ENCODE measurements at places on chromosomes 5 and 9. TPM values are rescaled to one million over a fixed set of nuclear protein-coding genes. Genes with fewer than 3 reads are reported as not detected.

- peaks cover 1% of the 10 kb centered on the region for H3K36me3 ChIP-seq
- DNase-seq, result no peak
- no peak overlapping the region for H3K27ac ChIP-seq
- H3K4me1 ChIP-seq, result no peaks in the 10 kb centered on the region
- no peak overlapping the region for H3K4me3 ChIP-seq
- H3K27me3 ChIP-seq, result no peaks in the 10 kb centered on the region
These were observed 238.1 kb downstream of the FBXL7 start for GRCh38 chr5:15737871-15738664.

DNA sequence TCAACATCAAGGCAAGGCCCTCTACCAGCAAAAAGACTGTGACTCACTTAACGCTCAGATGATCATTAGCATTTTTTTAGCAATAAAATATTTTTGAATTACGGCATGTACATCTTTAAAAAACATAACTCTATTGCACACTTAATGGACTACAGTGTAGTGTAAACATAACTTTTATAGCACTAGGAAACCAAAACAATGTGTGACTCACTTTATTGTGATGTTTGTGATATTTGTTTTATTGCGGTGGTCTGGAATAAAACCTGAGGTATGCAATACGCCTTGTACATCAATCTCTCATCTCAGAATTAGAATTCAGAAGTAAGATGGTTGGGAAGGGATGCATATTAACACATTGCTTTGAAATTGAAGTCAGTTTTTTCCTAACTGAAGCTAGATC, 106.9 kb upstream of the PTCH1 start:
- no peak overlapping the region for H3K27ac ChIP-seq
- no peak for DNase-seq
- no peaks in the 10 kb centered on the region for H3K4me1 ChIP-seq
- peaks cover 3% of the 10 kb centered on the region for H3K27me3 ChIP-seq
- H3K36me3 ChIP-seq, result no peaks in the 10 kb centered on the region

DNA sequence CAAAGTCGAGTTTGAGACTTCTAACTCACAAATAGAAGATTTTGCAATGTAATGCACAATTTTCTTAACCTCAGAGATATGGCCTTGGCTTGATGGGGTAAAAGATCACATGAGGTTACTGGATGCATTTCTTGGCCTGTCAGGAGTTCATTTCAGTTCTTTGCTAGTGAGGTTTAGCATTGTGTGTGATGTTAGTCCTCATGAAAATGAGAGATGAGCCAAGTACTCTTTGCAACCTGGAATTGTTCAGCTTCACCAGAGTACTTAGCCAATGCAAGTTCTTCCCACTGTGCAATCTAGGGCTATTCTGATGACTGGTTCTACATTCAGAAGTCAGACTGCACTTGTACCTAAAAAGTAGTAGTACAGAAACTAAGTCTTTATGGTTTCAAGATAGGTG, 24.9 kb downstream of the GNAQ start:
- H3K4me1 ChIP-seq, result peaks cover 43% of the 10 kb centered on the region
- H3K27ac ChIP-seq, result no peak overlapping the region
- no peak overlapping the region for H3K4me3 ChIP-seq
- no peaks in the 10 kb centered on the region for H3K27me3 ChIP-seq
- DNase-seq, result no peak

DNA sequence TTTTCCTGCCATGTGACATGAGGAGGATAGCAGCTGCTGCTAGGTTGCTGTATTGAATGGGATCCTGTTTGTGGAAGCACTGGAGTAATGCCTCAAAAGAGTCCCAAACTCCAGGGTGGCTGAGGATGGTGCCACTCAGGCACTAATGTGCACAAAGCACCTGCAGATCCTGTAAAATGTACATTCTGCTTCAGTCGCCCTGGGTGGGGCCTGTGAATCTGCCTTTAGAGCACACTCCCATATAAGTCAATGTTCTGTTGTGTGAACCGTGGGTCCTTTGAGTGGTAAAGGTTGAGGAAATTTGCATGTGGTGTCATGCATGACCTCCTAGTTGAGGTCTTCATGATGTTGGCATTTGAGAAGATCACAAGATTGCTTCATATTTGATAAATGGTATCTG, 31.6 kb upstream of the ANKRD18A start:
- H3K36me3 ChIP-seq, result no peaks in the 10 kb centered on the region
- no peak overlapping the region for H3K27ac ChIP-seq
- H3K4me3 ChIP-seq, result no peak overlapping the region
- no peaks in the 10 kb centered on the region for H3K4me1 ChIP-seq
- no peak for DNase-seq

- no peak overlapping the region for H3K27ac ChIP-seq
- no peaks in the 10 kb centered on the region for H3K36me3 ChIP-seq
- no peaks in the 10 kb centered on the region for H3K4me1 ChIP-seq
- H3K27me3 ChIP-seq, result no peaks in the 10 kb centered on the region
- H3K4me3 ChIP-seq, result no peak overlapping the region
These were observed 717.0 kb downstream of the BRINP1 start for GRCh38 chr9:118652258-118652657.

DNA sequence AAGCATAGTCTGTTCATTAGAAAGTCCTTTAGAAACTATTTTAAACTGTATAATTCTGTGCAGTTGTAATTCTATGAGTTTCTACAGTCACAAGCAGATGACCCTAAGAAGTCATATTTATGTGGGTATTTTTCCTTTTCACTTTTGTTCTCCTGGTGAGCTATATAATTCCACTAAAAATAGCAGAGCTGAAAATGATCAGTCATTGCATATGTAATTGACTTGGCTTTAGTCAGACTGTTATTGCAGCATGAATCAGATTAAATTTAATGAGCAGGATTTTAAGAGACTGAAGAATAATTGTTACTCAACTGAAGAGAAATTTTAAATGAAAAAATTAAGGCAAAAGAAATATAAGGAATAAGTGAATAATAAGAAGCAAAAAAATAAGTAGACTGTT, 108.5 kb downstream of the MTREX start:
- H3K4me1 ChIP-seq, result peaks cover 10% of the 10 kb centered on the region
- H3K27me3 ChIP-seq, result no peaks in the 10 kb centered on the region
- H3K4me3 ChIP-seq, result no peak overlapping the region
- no peak for DNase-seq

DNA sequence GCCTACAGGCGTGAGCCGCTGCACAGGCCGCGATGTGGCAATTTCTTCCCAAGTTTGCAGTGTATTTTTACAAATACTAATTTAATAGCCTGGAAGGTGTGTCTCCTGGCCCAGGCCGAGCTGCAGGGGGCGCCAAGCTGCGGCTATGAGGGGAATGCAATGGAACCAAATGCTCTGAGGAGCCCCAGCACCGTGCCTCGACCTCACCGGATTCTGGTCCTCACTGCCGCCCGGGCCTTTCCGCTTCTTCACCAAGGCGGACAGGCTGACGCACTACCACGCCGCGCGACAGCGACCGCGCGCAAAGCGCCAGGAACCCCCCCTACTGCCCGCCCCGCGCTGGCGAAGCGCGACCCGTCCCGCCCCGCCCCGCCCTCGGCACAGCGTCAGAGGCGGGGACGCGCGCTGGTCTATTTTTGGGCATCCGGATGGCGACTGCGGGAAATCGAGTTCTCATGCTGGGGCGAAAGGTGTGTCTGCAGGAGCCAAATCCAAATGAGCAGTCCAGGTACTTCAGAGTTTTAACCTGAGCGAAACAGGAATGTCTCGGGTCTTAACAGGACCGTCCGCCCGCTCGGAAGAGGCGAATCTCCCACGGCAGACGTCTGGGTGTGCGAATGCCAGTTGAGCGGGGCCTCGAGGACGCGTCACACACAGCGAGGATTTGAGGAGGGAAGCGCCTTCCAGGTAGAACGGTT, 31.7 kb upstream of the PRXL2C start:
- H3K4me3 ChIP-seq, result peak overlapping the region; percentile 84
- no peaks in the 10 kb centered on the region for H3K27me3 ChIP-seq
- H3K36me3 ChIP-seq, result no peaks in the 10 kb centered on the region
- no peaks in the 10 kb centered on the region for H3K4me1 ChIP-seq
- peak overlapping the region; percentile 90 for H3K27ac ChIP-seq

DNA sequence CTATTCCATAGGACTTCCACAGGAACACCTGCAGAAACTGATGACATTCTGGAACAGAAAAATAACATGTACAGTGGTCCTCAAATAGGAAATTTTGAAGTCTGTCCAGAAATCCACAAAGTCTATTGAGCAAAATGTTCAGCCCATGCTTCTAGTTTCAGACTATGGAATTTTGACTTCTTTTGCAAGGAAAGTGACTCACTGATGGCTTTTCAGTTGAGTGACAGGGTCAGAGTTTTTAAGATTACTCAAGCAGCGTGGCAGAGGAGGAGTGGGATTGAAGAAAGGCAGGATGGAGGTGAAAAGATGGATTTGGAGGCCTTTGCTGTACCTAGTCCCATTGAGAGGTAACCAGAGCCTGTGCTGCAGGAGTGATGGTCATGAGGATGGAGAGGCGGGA, 151.5 kb downstream of the GOLPH3 start:
- H3K27me3 ChIP-seq, result peaks cover 1% of the 10 kb centered on the region
- H3K27ac ChIP-seq, result no peak overlapping the region
- DNase-seq, result no peak

GRCh38 chr9:111095441-111095840, 57.2 kb upstream of the LPAR1 start:
- H3K36me3 ChIP-seq, result no peaks in the 10 kb centered on the region
- no peak overlapping the region for H3K4me3 ChIP-seq
- H3K27me3 ChIP-seq, result peaks cover 16% of the 10 kb centered on the region
- no peak for DNase-seq

GRCh38 chr9:34276772-34277171, 52.3 kb downstream of the KIF24 start:
- H3K4me3 ChIP-seq, result no peak overlapping the region
- H3K4me1 ChIP-seq, result peaks cover 4% of the 10 kb centered on the region
- no peaks in the 10 kb centered on the region for H3K27me3 ChIP-seq

GRCh38 chr9:134188386-134189144, 24.2 kb upstream of the RNU6ATAC start:
- H3K36me3 ChIP-seq, result no peaks in the 10 kb centered on the region
- H3K27me3 ChIP-seq, result peaks cover 13% of the 10 kb centered on the region
- no peak for DNase-seq

DNA sequence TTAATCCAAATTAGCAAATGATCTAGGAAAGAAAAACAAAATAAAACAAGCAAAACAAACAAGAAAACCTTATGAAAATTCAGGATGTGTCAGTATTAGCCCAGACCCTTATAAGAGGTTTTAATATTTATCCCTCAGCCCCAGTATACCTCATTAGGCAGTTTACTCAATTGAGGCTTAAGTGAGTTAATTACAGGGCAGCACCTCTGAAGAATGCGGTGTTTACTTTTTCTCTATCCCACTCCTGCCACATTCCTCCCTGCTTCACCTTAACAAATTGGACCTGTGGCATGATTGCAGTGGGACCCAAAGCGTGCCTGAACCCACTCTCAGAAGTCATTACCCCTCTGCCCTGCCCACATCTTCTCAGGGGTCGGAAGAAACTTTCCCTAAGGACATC, 67.1 kb downstream of the SIL1 start:
- no peaks in the 10 kb centered on the region for H3K36me3 ChIP-seq
- no peaks in the 10 kb centered on the region for H3K27me3 ChIP-seq
- no peak for DNase-seq

- H3K27me3 ChIP-seq, result peaks cover 51% of the 10 kb centered on the region
- H3K27ac ChIP-seq, result no peak overlapping the region
- DNase-seq, result no peak
- H3K4me3 ChIP-seq, result no peak overlapping the region
- no peaks in the 10 kb centered on the region for H3K36me3 ChIP-seq
These were observed 2.9 kb upstream of the ARSI start for GRCh38 chr5:150305557-150305956.

- H3K27me3 ChIP-seq, result peaks cover 4% of the 10 kb centered on the region
- H3K27ac ChIP-seq, result no peak overlapping the region
- no peaks in the 10 kb centered on the region for H3K4me1 ChIP-seq
These were observed 500.0 kb downstream of the SPATA31D1 start for GRCh38 chr9:82488313-82489200.

DNA sequence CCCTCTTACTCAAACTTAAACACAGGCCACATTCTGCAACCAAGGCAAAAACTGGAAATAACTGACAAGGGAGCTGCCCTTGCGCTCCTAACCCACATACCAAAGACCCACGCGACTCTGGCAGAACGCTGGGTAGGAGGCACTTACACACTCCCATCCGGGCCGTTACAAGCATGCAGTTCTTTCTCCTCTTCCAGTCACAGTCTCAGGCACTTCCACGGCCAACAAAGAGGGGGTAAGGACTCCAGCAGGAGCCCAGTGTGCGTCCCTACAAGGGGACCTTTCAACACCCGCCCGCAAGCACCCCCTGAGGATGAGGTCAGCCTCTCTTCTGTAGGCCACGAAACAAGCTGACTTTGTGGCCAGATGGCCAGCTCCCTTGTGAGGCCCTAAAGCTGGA, 57.4 kb downstream of the SERINC5 start:
- no peak overlapping the region for H3K4me3 ChIP-seq
- peak overlapping the region; percentile 82 for H3K27ac ChIP-seq
- no peaks in the 10 kb centered on the region for H3K27me3 ChIP-seq
- peaks cover 32% of the 10 kb centered on the region for H3K4me1 ChIP-seq
- H3K36me3 ChIP-seq, result peaks cover 40% of the 10 kb centered on the region
- DNase-seq, result no peak

DNA sequence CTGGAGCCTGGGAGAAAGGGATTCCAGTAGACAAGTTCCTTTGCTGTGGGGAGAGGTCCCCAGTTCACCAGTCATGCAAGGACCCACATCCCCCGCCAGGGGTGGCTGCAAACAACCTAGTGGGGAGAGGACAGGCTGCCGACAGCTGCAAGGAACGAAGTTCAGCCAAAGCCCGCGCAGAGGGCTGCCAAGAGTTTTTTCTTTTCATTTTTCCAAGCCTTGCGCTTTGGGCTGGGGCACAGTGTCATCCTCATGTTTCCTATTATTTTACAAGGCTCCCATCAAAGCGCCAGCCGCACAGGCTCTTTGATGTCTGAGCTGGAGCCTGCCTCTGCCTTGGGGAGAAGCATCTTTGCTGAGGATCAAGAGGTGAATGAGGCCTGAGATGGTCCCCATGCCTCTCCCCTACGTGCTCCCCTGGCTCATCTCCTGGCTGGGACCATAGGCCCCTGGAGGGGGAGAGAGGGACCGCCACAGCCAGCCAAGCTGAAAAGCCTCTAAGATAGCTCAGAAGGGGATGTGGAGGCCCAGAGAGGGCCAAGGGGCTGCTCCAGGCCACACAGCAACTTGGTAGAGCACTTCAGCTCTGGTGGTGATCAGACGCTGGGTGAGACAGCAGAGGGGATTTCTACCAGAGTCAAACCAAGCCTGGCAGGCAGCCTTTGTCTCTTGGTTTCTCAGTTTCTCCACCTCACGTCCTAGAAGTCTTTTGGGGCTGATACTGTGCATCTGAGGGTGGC, 50.4 kb upstream of the SYNPO start:
- no peak overlapping the region for H3K27ac ChIP-seq
- H3K4me3 ChIP-seq, result no peak overlapping the region
- no peak for DNase-seq
- peaks cover 4% of the 10 kb centered on the region for H3K4me1 ChIP-seq
- no peaks in the 10 kb centered on the region for H3K27me3 ChIP-seq

The TOPORS gene
- total RNA-seq, result 20.7 TPM

The PCDHB6 gene
- total RNA-seq, result 2.4 TPM

The TAL2 gene
- total RNA-seq, result 2.2 TPM

The TAF11L10 gene
- not detected for total RNA-seq

The GRIA1 gene
- not detected for total RNA-seq

The NKD2 gene
- total RNA-seq, result 23.9 TPM
